ENCODE measurements at places on chromosomes 16 and 17. TPM values are rescaled to one million over a fixed set of nuclear protein-coding genes. Genes with fewer than 3 reads are reported as not detected.

The TMIGD1 gene
- total RNA-seq: not detected

The ASB16 gene
- total RNA-seq: not detected

The TP53 gene
- 43.7 TPM for total RNA-seq

The ERN2 gene
- total RNA-seq: not detected

The RNF222 gene
- total RNA-seq: not detected

The BORCS6 gene
- total RNA-seq: 0.62 TPM

The MT1G gene
- not detected for total RNA-seq

The SEC14L5 gene
- total RNA-seq: not detected

The NHLRC4 gene
- 0.43 TPM for total RNA-seq

The NXPH3 gene
- total RNA-seq: 0.23 TPM

The TBC1D3E gene
- not detected for total RNA-seq

The MGRN1 gene
- total RNA-seq: 15.4 TPM

The PLEKHM1 gene
- 8.5 TPM for total RNA-seq

The CDH1 gene
- not detected for total RNA-seq

The PRAC2 gene
- total RNA-seq: not detected

The ARL17B gene
- total RNA-seq: 15.5 TPM

The PITPNM3 gene
- 0.18 TPM for total RNA-seq

The TUBB3 gene
- 304 TPM for total RNA-seq

The KLHL10 gene
- total RNA-seq: not detected

The OR3A3 gene
- not detected for total RNA-seq

The CCL18 gene
- not detected for total RNA-seq

Measured in H4 (cell line).